ENCODE measurements at places on chromosomes 2 and 18.

DNA sequence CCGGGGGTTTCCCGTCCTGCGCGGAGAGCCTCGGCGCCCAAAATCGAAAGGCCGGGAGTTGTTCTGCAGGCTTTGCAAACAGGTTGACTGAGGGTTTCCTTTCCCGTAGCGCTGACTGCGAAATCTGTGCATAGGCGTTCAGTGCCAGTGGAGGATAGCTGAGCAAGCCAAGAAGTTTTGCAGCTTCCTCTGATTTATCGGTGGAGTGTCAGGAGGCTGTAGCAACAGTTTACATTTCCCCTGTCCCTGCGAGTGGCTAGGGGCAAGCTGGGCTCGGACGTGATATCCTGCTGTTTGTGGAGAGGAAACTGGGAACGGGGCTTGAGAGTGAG, 694 bp downstream of the THSD7B start:
- H3K4me3 ChIP-seq: no peak overlapping the region
- no peaks in the 10 kb centered on the region for H3K36me3 ChIP-seq
- H3K4me1 ChIP-seq: peaks cover 3% of the 10 kb centered on the region
- no peak for DNase-seq
- H3K27me3 ChIP-seq: peaks cover 62% of the 10 kb centered on the region
- no peak overlapping the region for H3K27ac ChIP-seq

- H3K36me3 ChIP-seq: peaks cover 43% of the 10 kb centered on the region
- H3K27ac ChIP-seq: peak overlapping the region; percentile 95
- peaks cover 49% of the 10 kb centered on the region for H3K4me1 ChIP-seq
These were observed 5.0 kb downstream of the ACTR2 start for GRCh38 chr2:65232636-65233035.

DNA sequence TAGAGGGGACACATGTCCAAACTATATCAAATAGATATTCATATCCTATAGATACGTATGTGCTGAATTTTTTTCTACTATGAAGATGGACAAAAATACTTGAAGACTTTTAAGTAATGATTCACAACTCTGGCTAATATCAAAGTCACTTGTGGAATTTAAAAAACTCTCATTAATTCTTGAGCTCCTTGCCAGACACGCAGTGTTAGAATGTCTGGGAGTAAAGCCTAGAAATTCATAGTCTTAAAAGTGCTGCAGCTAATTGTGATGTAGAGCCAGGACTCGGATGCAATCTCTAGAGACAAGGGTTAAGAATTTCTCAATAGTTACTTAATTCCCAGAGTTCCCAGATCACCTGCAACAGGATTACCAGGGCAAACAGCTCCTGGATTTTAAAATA, 107.4 kb downstream of the ARL6IP6 start:
- no peak overlapping the region for H3K4me3 ChIP-seq
- H3K4me1 ChIP-seq: no peaks in the 10 kb centered on the region
- H3K36me3 ChIP-seq: no peaks in the 10 kb centered on the region
- no peak overlapping the region for H3K27ac ChIP-seq
- no peak for DNase-seq

GRCh38 chr2:30492619-30493018, 45.6 kb downstream of the LCLAT1 start:
- H3K36me3 ChIP-seq: peaks cover 19% of the 10 kb centered on the region
- peaks cover 5% of the 10 kb centered on the region for H3K4me1 ChIP-seq
- no peak for DNase-seq
- H3K27ac ChIP-seq: no peak overlapping the region
- H3K4me3 ChIP-seq: no peak overlapping the region

DNA sequence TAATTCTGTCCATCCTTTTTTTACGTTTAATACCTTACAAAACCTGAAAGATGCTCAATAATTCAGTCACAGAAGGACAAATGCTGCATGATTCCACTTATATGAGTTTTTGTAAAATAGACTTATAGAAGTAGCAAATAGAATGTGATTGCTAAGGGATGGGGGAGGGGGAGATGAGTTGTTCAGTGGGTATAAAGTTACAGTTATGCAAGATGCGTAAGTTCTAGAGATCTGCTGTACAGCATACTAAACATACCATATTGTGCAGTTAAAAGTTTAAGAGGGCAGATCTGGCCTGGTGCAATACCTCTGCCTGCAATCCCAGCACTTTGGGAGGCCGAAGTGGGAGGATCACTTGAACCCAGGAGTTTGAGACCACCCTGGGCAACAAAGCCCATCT, 78.8 kb downstream of the TET3 start:
- no peak for DNase-seq
- no peaks in the 10 kb centered on the region for H3K4me1 ChIP-seq
- H3K4me3 ChIP-seq: no peak overlapping the region
- H3K27ac ChIP-seq: no peak overlapping the region

DNA sequence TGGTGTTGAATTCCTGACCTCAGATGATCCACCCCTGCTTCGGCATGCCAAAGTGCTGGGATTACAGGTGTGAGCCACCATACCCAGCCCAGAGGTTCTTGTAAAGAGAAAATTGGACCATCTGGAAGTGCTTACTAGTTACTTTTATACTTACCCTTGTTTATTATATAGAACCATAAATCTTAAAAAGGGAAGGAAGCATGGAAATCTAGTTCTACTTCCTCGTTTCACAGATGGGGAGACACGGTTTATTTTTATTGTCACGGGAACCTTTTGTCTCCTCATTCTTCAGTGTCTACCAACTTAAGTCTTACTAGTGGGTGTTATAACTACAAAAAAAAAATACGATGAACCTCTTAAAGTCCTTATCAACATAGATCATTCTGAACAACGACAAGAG, 45.8 kb upstream of the PDK1 start:
- H3K27me3 ChIP-seq: no peaks in the 10 kb centered on the region
- no peak overlapping the region for H3K27ac ChIP-seq
- DNase-seq: no peak

DNA sequence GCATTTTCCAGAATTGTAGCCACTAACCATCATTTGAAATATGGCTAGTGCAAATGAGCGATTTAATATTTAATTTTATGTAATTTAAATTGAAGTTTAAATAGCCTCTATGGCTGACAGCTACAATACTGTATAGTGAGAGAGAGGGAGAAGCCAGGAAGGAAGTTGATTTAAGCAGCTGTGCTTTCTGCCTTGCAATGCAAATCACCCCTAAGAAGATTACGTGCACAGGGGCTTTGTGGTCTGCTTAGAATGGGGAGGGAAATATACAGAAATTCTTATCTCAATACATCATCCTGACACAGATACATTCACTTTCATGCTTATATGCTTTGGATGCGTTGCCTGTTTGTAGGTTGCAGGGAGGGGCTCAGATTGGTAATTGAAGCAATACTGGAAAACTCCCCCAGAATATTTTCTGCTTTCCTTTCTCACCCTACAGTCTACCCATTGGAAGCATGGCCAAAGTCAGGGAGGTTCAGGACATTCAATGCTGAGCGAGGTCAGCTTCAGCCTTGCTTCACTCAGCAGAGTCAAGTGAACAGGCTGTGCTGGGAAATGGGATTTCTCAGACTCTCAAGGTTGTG, 674.0 kb downstream of the CNTNAP5 start:
- no peaks in the 10 kb centered on the region for H3K27me3 ChIP-seq
- H3K4me1 ChIP-seq: no peaks in the 10 kb centered on the region
- no peaks in the 10 kb centered on the region for H3K36me3 ChIP-seq
- H3K27ac ChIP-seq: no peak overlapping the region
- no peak overlapping the region for H3K4me3 ChIP-seq

GRCh38 chr18:50836521-50836957, 16.7 kb upstream of the MRO start:
- no peaks in the 10 kb centered on the region for H3K36me3 ChIP-seq
- H3K4me3 ChIP-seq: no peak overlapping the region
- H3K4me1 ChIP-seq: peaks cover 3% of the 10 kb centered on the region
- H3K27me3 ChIP-seq: peaks cover 4% of the 10 kb centered on the region

Measured in activated CD8-positive, alpha-beta memory T cell treated with anti-CD3 and anti-CD28 coated beads, Interleukin-2, amount 10 ng/mL, durations not matched to agents 7 days and 5 days (primary cell).